ENCODE measurements at places on chromosomes 7 and 10.

DNA sequence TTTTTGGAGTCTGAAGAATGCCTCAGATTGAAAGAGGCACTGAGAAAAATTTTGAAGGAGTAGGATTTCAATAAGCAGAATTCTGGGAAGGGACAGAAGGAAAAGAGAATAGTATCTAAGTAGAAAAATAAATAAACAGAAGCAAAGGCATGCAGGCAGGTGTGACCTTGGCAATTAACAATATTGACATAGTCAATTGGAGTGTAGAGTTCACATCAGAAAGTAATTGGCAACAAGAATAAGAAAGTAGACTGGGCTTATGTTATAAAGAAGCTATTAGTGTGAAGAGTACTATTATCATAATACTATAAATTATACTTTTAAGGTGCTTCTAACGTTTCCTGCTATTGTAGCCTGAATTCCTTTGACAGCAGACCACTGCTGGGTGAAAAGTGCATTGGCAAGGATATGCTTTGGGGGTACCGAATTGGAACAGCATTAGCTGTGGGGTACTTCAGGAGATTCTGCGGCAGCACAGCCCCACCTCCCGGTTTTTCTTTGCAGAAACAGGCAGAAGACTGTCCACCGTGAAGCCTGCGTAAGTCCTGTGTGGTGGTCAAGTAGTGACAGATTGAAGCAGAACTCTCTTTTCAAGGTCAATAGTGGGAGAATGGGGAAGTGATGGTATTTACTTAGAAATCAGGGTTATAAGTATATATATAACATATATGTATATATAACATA lies 357.0 kb downstream of the THSD7A start:
- no peak for DNase-seq

DNA sequence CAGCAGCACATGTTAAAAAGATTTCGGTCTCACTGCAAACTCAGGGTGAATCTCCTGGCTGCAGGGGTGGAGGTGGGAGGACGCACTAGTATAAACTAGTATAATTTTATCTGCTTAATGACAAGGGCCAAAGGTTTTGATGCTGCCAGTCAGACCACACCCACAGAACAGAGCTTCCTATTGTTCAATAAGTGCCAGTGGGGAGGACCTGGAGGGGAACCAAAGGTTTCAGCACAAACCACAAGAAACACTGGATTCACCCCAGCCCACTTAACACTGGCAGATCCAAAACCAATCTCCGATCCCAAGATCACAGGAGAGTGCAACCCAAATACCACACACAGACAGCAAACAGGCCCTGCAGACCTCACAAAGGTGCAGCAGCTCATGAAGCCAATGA lies 6.6 kb downstream of the VOPP1 start:
- DNase-seq: no peak

GRCh38 chr10:1214071-1214675 lies 158.0 kb downstream of the WDR37 start:
- no peak for DNase-seq

- DNase-seq: no peak
Observed at GRCh38 chr10:98254234-98254974, 13.6 kb downstream of the LOXL4 start.

DNA sequence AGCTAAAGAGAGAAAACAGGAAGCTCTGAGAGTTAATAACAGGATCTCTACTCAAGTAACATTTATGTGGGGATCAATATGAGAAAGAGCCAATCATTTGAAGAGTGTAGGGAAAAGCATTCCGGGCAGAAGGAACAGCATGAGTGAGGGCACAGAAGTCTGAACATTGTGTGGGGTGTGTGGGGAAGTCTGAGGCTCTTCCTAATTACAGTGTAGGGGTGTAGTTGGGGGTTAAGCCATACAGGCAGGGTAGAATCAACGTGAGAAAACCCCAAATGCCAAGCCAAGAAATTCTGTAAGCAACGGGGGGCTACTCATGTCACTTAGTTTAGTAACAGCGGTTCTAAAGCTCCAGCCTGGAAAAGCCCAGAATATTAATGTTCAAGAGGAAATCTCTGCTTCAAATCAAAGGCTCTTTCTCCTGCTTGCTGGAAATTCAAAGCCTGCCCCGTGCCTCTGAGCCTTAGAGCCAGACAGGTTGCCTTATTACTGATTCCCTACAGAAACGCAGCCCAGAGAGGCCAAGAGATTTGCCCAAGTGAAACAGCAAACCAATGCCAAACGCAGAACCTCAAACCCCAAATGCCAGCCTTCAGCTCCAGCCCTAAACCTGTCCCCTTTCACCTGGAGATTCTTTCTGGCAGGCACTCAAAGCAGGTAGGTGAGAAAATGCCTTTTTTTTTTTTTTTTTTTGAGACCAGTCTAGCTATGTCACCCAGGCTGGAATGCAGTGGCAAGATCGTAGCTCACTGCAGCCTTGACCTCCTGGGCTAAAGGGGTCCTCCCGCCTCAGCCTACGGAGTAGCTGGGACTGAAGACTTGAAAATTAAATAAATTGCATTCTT lies 36.1 kb downstream of the DNAJB12 start:
- no peak for DNase-seq

DNA sequence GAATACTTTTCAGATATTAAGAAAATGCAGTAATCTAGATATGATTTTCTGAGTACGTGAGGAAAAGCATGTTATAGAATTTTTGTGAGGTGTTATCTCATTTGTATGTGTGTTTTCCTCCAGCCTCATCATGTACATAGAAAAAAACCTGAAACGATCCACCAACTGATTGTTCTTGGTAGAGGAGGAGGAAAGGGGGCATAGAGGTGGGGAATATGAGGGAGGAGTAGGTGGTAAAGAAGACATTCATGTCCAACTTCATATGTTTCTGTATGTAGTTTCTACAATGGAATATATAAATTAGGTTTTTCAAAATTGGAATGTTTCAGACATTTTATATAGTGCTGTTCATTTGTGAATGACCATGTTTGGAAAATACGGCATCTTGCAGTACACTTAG lies 109.4 kb downstream of the TRIM24 start:
- DNase-seq: no peak
